Amygdala (tissue), 56 donors: ENCODE measurements at places on chromosomes 12 and 14.

DNA sequence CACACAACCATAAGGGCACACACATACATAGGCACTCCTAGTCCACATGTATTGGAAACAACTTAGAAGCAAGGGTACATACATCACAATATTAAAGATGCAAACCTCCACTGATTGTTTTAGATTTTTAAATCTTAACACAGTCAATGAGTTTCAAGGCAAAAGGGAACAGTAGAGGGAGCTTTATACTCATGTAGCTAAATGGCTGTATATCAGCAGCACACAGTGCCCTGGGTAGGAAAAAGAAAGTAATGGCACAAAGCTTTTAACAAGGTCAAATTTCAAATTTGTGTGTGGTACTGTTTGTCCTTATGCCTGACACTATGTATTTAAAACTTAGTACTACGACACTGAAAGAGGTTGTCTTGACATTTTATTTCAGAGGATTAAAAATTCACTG lies 262.0 kb downstream of the MED13L start:
- no peak for DNase-seq

DNA sequence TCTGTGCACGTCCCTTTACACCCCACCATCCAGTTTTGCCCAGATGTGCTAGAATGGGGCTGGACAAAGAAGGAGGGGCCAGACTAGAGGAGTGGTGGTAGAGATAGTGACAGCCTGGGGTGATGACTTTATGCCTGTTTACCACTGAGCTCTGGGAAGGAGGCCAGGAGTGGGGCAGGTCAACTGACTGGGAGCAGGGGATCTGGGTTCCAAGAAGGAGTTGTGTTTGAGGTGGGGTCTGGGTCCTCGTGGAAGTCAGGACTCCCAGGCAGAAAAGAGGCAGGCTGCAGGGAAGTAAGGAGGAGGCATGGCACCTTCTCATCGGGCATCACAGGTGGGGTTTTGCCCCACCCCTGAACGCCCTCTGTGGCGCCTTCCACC lies 315 bp downstream of the LTB4R2 start:
- DNase-seq = no peak

DNA sequence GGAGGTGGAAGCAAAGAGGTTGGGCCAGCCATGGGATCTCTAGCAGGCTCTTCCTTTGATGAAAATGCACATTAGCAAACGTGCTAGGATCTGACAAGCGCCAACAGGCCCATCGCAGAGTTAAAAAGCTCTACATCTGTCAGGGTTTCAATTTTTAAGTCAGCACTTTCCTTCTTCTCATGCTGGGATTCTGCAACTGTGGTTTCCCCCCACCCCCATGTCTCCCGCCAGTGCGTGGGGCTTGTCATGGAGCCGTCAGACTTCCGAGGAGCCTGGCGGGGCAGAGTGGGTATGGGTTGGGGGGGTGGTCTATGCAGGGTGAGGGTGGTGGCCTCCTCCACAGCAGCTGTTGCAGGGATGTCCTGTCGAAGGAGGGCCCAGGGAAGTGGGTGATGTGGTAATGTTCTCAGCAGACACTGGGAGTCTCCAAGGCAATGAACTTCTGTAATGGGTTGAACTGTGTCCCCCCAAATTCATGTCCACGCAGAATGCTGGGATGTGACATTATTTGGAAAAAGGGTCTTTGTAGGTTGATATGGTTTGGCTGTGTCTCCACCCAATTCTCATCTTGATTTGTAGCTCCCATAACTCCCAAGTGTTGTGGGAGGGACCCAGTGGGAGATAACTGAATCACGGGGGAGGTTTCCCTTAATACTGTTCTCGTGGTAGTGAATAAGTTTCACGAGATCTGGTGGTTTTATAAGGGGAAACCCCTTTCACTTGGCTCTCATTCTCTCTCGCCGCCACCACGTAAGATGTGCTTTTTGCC lies 115.2 kb upstream of the MAP1LC3B2 start:
- no peak for DNase-seq

DNA sequence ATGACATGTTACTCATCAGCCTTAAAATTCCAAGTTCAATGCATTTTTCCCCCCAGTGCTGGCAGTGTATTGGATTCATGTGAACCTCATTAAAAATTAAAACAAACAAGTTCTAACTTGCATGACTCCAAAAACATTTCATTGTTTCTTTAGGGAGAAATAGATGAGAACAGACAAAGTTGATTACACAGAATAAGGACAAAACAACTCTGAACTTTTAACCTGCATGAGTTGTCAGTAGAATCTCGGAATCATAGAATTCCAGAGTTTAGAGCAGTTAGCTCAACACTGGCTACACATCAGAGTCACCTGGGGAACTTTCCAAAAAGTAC lies 127.5 kb downstream of the TMX1 start:
- no peak for DNase-seq

DNA sequence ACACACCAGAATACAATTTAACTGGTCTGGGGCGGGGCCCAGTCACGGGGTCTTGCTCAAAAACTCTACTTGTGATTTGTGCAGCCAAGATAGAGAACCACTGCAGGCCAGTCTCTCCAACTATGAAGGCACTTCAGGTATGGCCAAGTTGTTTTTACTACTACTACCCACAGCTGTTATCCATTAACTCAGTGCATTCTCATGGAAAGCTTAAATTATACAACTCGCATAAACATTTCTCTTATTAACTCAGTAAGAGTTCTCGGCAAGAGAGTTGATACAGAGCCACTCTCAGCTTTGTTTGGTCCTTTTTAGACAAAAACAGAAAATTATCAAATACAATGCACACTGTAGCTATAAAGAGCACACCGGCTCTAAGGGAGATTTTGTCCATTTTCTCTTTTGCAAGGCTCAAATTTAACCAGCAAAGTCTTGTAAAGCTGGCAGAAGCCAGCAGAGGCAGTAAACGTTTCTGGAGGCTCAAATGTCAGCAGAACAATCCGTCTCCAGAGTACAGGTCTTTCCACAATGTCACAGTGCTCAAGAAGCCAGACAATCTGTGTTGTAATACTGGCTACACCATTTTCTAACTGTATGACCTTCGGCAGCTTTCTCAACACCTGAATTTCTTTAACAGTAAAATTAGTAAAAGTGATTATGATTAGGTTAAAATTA lies 85.9 kb downstream of the PTGER2 start:
- no peak for DNase-seq

- no peak for DNase-seq
These were observed 172.9 kb downstream of the TSPAN9 start for GRCh38 chr12:3250034-3250433.

GRCh38 chr14:53409969-53410368 lies 256.8 kb upstream of the DDHD1 start:
- no peak for DNase-seq

- DNase-seq = no peak
These were observed 123.2 kb downstream of the CHST11 start for GRCh38 chr12:104579718-104580495.

- DNase-seq = no peak
These were observed 20.3 kb downstream of the FCF1 start for GRCh38 chr14:74733221-74733620.

- no peak for DNase-seq
These were observed 238.7 kb downstream of the ATXN7L3B start for GRCh38 chr12:74776378-74776777.

DNA sequence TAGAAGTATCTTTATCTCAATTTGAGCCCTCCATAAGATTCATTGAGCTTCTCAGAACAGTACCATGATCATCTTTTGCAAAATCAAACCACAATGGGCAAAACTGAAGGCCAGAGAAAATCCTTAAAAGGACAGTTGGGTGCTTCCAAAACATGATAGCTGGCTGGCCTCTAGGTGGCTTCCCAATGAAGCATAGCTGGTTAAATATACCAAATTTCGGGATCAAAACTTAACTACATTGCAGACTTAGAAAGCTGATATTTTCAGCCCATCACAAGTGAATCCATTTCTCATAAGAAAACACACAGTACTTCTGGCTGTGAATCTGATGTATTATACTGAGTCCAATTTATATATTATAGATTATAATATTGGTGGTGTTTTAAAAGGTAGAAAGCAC lies 15.3 kb upstream of the PIK3C2G start:
- no peak for DNase-seq

DNA sequence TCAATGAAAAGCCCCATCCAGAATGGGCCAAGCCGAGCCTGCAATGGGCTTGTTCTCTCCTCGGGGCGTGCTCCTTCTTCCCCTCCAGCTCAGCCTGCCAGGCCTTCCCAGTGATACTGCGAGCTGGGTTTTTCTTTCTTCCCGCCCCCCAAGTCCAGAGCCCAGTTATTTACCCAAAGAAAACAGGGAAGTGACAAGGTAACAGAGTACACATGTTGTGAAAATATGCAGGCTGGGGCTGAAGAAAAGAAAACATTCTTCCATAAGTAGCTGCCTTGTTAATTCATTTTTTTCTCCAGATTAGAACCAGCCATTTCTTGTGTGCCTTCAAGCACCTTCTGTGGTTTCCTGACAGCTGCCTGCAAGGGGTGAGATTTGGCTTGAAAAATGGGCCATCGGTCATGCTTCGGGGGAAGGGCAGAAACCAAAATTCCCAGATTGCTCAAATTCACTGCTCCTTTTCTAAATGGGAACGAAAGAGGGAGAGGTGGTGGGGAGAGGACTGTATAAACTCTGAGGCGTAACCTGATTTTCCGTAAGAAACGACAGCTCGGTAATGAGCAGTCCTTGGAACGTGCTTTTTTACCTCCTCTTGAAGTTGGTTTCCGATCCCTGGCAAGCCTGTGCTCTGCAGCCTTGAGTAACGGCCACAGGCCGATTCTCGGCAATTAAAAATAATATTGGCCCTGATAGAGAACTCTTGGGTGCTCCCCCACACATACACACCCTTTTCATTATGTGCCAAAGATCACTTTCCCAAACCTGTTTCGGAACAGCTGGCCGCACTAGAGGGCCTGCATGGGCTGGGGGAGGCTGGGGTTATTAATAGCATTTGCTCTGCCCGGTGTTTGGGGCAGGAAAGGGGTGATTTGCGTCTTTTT lies 229.4 kb downstream of the ZFP36L1 start:
- DNase-seq = no peak

GRCh38 chr14:70057519-70058136 lies 131.1 kb downstream of the SLC8A3 start:
- no peak for DNase-seq

GRCh38 chr12:82996168-82996812 lies 309.6 kb downstream of the TMTC2 start:
- DNase-seq = no peak

DNA sequence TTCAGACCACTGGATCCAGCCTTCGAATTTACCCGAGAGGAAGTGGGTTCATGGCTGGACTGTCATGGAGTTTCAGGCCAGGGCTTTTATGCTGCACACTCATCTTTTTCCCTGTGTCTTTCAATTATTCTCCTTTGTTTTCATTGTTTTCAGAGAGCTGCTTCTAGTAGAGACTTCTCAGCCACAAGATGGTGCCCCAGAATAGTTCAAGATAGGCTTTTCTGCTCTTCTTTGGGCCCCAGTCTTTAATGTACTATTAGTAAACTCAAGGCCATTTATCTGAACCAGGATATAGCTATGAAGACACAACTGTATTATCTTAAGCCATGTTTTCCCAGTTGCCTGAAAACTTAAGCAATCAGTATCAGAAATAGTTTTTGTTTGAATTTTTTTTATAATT lies 30.4 kb upstream of the PSMA6 start:
- DNase-seq = no peak

DNA sequence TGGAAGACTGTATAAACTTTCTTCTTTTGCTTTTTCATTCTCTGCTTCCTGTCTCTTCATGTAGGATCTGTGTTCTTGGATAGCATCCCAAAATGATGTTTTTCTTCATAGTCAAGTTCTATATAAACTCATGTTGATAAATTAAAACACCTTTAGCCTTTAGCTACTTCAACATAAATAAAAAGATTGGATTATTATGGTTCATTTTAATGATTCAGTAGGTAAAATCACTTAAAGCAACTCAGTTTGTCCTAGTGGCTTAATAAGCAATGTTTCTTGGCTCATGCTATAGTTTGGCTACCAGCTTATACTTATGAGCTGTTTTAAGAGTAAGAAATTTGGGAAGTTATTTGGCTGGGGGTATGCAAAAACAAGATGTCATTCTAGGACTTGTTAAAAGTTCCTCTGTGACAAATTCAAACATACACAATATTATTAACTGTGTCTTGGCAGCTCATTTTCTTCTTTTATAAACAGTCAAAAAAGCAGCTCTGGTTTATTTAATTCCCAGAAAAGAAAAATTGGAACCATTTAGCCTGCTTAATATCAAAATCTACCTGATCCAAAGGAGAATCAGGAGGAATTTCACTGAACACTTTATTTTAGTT lies 111.4 kb downstream of the TMTC3 start:
- no peak for DNase-seq

GRCh38 chr12:62728741-62729140 lies 206.2 kb downstream of the PPM1H start:
- DNase-seq = no peak

- DNase-seq = peak; percentile 70
These were observed 33.1 kb downstream of the CD9 start for GRCh38 chr12:6233121-6233971.

DNA sequence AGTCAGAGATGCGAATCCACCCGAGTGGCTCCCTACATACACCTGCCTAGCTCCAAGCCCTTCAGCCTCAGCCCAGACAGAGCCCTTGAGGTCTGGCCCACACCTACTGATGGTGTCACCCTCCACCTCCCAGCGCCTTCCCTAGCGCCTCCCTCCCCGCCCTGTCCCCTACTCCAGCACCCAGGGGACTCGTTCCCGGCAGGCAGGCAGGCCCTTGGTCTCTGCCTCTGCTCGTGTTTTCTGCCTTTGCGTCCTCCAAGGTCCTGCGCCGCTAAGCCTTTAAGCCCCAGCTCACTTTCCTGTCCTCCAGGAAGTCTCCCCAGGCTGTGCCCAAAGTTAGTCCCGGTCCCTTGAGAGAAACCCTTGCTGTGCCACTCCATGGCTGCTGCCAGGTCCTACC lies 12.7 kb downstream of the INF2 start:
- no peak for DNase-seq

- no peak for DNase-seq
These were observed 8.9 kb downstream of the SLC6A12 start for GRCh38 chr12:205026-205425.

DNA sequence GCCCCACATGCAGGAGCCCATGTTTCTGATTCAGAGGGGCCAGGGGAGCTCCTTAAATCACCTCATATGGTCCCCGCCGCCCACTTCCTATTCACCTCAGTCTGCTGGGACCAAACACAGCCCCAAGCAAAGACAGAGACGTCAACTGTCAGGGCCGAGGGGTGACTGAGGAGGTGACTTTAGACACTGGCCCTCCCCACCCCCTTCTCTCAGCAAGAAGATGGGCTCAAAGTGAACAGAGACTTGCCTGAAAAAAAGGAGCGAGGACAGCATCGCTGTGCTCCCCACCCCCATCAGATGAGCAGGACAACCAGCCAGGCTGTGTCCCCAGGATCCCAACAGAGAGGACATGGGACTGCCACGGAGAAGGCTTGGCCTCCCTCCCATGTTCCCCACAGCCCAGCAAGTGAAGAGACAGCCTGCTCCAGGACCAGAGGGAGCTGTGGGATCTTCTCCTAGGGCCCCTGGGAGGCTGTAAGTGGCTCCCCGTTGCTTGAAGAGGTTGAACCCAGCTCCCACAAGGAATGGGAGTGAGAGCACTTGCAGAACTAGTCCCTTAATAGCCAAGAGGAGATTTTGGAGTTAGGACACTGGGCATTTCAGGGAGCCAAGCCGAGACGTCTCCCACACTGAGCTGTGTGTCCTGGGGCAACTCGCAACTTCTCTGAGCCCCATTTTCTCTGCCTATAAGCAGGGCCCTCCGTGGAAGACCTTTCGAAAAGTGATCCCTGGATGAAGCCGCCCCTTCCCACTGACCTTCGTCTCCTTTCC lies 1.3 kb upstream of the KRT79 start:
- DNase-seq = no peak
